ENCODE measurements at places on chromosomes 2 and 18. TPM values are rescaled to one million over a fixed set of nuclear protein-coding genes. Genes with fewer than 3 reads are reported as not detected.

Gene PRSS56
- total RNA-seq: not detected

Gene CHRNA1
- not detected for total RNA-seq

DNA sequence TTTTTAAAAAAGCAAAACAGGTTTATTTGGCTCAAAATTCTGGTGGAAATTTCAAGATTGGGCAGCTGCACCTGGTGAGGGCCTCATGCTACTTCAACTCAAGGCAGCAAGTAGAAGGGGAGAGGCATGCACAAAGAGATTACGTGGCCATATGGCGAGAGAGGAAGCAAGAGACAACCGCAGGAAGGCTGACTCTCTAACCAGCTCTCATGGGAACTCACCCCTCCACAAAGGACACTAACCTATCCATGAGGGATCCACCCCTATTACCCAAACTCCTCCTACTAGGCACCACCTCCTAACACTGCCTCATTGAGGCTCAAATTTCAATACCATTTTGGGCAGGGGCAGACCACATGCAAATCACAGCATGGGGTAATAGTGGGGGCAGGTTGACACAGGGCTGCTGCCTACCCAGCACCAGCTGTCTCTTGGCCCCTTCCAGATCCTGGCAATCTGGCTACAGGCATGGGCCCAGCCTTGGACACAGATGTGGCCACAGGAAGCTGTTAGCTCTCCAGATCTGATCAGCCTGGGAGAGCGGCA is 2.0 kb upstream of the CAPN10 start:
- DNase-seq: peak; percentile 81
- H3K27ac ChIP-seq: no peak overlapping the region
- peak overlapping the region; percentile 87 for H3K4me3 ChIP-seq
- H3K36me3 ChIP-seq: peaks cover 13% of the 10 kb centered on the region

- no peak overlapping the region for H3K4me3 ChIP-seq
- no peaks in the 10 kb centered on the region for H3K36me3 ChIP-seq
- H3K27me3 ChIP-seq: no peaks in the 10 kb centered on the region
- H3K4me1 ChIP-seq: peaks cover 5% of the 10 kb centered on the region
- no peak overlapping the region for H3K27ac ChIP-seq
Observed at GRCh38 chr2:182224669-182225068, 202.2 kb downstream of the PDE1A start.

DNA sequence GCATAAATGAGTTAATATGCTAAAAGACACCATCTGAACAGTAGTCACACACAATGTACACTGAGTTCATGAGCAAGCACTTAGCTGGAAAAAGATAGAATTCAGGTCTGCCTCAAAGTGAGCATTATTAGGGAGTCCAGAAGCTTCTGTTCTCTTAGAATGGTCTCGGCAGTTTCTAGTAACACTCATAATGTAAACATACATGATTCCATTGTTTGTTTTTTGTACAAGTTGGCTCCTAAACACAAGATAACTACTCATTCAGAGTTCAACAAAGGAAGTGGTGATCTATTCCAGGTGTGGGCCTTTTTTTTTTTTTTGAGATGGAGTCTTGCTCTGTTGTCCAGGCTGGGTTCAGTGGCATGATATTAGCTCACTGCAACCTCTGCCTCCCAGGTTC is 66.2 kb downstream of the ESCO1 start:
- no peaks in the 10 kb centered on the region for H3K27me3 ChIP-seq
- no peak for DNase-seq
- no peak overlapping the region for H3K4me3 ChIP-seq
- no peaks in the 10 kb centered on the region for H3K4me1 ChIP-seq
- peaks cover 76% of the 10 kb centered on the region for H3K36me3 ChIP-seq

- H3K27ac ChIP-seq: no peak overlapping the region
- no peak overlapping the region for H3K4me3 ChIP-seq
- no peaks in the 10 kb centered on the region for H3K27me3 ChIP-seq
- no peaks in the 10 kb centered on the region for H3K36me3 ChIP-seq
Observed at GRCh38 chr2:98140210-98140609, 53.2 kb downstream of the VWA3B start.

Gene KRTCAP3
- 6.9 TPM for total RNA-seq
